ENCODE measurements at places on chromosomes 1 and 21. TPM values are rescaled to one million over a fixed set of nuclear protein-coding genes. Genes with fewer than 3 reads are reported as not detected.

The CALML6 gene
- not detected for polyA plus RNA-seq

The KRTAP13-2 gene
- not detected for polyA plus RNA-seq

The DPT gene
- polyA plus RNA-seq = not detected

The S100A11 gene
- polyA plus RNA-seq = 54.6 TPM

The MRAP gene
- polyA plus RNA-seq = not detected

GRCh38 chr1:115031595-115031994 lies 2.0 kb downstream of the TSHB start:
- H3K36me3 ChIP-seq = no peaks in the 10 kb centered on the region
- no peak for DNase-seq
- no peak overlapping the region for H3K4me3 ChIP-seq
- H3K27me3 ChIP-seq = peaks cover 16% of the 10 kb centered on the region
- no peaks in the 10 kb centered on the region for H3K4me1 ChIP-seq
- H3K27ac ChIP-seq = no peak overlapping the region

GRCh38 chr1:35285771-35286606 lies 17.5 kb downstream of the ZMYM4 start:
- DNase-seq = no peak
- no peak overlapping the region for H3K4me3 ChIP-seq
- H3K27ac ChIP-seq = peak overlapping the region; percentile 18
- H3K4me1 ChIP-seq = peaks cover 18% of the 10 kb centered on the region
- no peaks in the 10 kb centered on the region for H3K27me3 ChIP-seq
- H3K36me3 ChIP-seq = no peaks in the 10 kb centered on the region

GRCh38 chr1:97507863-97508262 lies 413.0 kb downstream of the DPYD start:
- no peak overlapping the region for H3K4me3 ChIP-seq
- no peak overlapping the region for H3K27ac ChIP-seq
- DNase-seq = no peak

DNA sequence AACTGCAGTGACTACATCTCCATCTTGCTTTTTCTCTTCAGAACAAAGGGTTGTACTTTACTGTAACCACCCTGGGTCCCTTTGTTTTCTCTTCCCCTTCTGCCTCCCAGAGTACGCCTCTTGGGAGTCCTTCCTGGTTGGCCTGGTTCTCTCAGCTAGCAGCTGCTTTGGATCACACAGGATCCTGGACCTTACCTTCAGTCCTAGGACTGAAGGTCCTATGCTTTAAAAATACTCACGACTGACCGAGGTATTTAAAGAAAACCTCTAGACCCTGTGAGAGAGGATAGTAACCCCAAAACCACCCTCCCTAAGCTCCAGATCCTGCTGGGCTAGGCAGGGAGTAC lies 4.8 kb downstream of the TRIM45 start:
- no peak overlapping the region for H3K27ac ChIP-seq
- H3K36me3 ChIP-seq = no peaks in the 10 kb centered on the region
- no peak overlapping the region for H3K4me3 ChIP-seq
- H3K4me1 ChIP-seq = peaks cover 7% of the 10 kb centered on the region
- H3K27me3 ChIP-seq = no peaks in the 10 kb centered on the region
- no peak for DNase-seq

DNA sequence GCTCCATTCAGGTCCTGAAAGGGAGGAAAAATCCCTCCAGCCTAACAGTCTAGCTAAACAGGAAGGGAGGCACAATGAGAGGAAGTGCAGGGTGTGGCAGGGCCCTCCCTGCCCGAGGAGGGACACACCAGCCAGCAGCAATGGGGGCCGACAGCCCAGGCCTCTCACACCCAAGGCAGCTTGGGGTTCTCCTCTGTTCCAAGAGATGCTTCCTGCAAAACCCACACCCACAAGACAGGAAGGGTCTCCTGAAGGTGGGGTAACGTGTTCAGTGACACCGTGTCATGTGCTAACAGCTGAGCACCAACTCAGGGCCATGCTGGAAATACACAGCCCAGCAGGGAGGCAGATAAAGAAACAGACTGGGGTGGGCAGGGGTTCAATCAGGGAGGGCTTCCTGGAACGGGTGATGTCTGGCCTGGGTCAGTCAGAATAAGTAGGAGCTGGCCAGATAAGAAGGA lies 10.2 kb downstream of the ECE1 start:
- no peak for DNase-seq

DNA sequence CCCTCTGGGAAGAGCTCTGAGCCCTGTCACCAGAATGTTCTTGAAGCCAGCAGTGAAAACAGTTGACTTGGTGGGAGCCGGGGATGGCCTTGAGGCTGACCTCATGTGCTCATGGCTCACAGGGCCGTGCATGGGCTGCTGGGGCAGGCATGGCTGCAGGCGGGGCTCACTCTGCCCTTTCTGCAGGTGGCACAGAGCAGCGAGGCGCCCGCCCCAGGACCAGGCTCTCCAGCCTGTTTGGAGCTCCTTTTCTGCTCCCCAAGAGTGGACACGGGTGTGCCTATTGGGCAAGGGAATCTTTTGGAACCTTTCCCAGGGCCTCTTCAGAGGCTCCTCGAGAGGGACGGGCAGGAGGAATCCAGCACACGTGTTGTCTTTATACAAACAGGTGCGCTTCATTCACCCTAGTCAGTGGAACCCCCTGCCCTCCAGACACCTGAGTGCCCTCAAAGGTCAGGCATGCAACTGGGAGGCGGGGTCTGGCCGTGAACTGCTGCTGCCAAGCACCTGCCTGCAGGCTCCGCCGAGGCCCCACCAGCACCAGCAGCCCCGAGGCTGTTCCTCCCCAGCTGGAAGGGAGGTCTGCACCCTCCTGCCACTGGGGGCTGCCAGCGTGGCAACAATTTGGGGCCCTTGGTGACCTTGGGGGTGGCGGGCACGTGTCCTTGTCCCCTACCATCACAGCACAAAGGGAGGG lies 2.6 kb upstream of the TTC34 start:
- no peaks in the 10 kb centered on the region for H3K36me3 ChIP-seq
- no peak for DNase-seq
- no peak overlapping the region for H3K27ac ChIP-seq
- no peak overlapping the region for H3K4me3 ChIP-seq
- H3K27me3 ChIP-seq = no peaks in the 10 kb centered on the region

GRCh38 chr1:235015291-235015985 lies 113.2 kb downstream of the TOMM20 start:
- no peaks in the 10 kb centered on the region for H3K27me3 ChIP-seq
- peak; percentile 31 for DNase-seq
- peak overlapping the region; percentile 81 for H3K27ac ChIP-seq
- H3K4me1 ChIP-seq = peaks cover 50% of the 10 kb centered on the region
- H3K36me3 ChIP-seq = no peaks in the 10 kb centered on the region

DNA sequence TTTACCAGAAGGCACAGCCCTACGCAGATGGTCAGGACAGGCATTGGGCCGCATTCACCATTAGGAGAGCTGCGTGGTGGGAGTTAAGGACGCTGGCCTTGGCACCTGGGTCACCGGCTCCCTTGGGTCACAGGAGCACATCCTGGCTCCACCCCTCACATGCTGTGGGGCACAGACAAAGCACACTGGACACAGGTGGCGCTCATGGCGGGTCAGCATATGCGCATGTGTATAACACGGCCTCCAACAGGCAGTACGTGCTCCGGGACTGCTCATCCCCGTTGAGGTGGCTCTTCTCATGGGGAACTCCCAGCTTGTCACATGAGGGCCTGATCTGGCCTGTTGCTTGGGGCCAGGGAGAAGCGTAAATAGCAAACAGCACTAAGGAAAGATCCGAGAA lies 25.0 kb downstream of the PGBD5 start:
- H3K4me3 ChIP-seq = no peak overlapping the region
- no peak overlapping the region for H3K27ac ChIP-seq
- no peaks in the 10 kb centered on the region for H3K4me1 ChIP-seq
- no peaks in the 10 kb centered on the region for H3K36me3 ChIP-seq
- no peak for DNase-seq

DNA sequence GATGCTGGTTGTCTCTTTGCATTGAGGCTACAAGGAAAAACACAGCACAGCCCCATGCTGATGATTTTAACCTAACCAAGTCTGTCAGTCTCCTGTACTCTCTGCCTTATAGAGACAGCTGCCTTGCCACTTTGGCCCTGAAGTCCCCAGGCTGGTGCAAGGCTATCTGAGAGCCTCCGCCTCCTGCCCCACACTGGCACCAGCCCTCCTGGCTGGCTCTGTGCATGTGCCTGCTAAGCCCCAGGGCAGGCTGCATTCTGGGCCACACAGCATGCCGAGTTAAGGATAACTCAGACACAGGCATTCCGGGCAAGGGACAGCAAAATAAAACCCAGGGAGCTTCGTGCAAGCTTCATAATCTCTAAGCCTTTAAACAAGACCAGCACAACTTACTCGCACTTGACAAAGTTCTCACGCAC lies 910 bp downstream of the RUNX1 start:
- H3K27ac ChIP-seq = peak overlapping the region; percentile 99
- H3K36me3 ChIP-seq = no peaks in the 10 kb centered on the region
- H3K4me3 ChIP-seq = peak overlapping the region; percentile 93
- DNase-seq = no peak
- no peaks in the 10 kb centered on the region for H3K27me3 ChIP-seq
- H3K4me1 ChIP-seq = peaks cover 72% of the 10 kb centered on the region

DNA sequence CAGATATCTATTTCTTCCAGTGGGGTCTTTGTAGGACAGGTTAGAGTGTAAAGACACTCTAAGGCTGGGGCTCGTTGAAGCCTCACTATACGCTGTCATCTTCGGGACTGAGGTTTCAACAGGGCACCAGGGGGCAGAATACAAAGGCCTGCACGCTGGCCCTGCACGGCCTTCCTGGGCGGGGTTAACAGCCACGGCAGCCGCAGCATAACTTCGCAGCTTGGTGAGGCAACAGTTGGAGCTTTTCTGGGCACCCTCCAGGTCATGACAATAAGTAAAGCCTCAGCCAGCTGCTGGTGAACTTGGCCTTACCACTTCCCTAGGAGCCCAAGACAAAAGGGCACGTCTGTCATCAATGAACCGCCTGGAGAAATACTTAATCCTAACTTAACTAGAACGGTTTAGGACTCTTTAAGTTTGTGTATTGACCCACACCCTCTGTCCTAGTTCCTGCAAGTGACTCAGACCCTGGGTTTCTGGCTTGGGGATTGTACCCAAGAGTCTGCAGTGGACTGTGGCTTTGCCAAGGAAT lies 2.3 kb upstream of the RUNX1 start:
- H3K27ac ChIP-seq = peak overlapping the region; percentile 99
- DNase-seq = peak; percentile 61
- peak overlapping the region; percentile 97 for H3K4me3 ChIP-seq
- no peaks in the 10 kb centered on the region for H3K36me3 ChIP-seq
- H3K27me3 ChIP-seq = no peaks in the 10 kb centered on the region

- H3K36me3 ChIP-seq = no peaks in the 10 kb centered on the region
- H3K27ac ChIP-seq = peak within 1 kb of the TSS; percentile 97
- H3K4me1 ChIP-seq = peaks cover 52% of the 10 kb centered on the region
- DNase-seq = peak; percentile 66
- H3K4me3 ChIP-seq = peak within 1 kb of the TSS; percentile 97
- H3K27me3 ChIP-seq = no peaks in the 10 kb centered on the region
Observed at GRCh38 chr1:32200226-32201010, at the start of gene CCDC28B. Gene CCDC28B, plus strand, starts transcription at chr1:32200595. Its CDS starts 1,341 bp downstream, at chr1:32201936.

- no peaks in the 10 kb centered on the region for H3K4me1 ChIP-seq
- no peaks in the 10 kb centered on the region for H3K36me3 ChIP-seq
- H3K27me3 ChIP-seq = peaks cover 31% of the 10 kb centered on the region
- no peak overlapping the region for H3K4me3 ChIP-seq
Observed at GRCh38 chr1:8154621-8155052, 128.5 kb upstream of the ERRFI1 start.

- peak overlapping the region; percentile 87 for H3K27ac ChIP-seq
- H3K36me3 ChIP-seq = no peaks in the 10 kb centered on the region
- no peaks in the 10 kb centered on the region for H3K4me1 ChIP-seq
- no peak for DNase-seq
- H3K4me3 ChIP-seq = no peak overlapping the region
- H3K27me3 ChIP-seq = peaks cover 14% of the 10 kb centered on the region
Observed at GRCh38 chr1:115469703-115470476, 131.8 kb upstream of the NGF start.

DNA sequence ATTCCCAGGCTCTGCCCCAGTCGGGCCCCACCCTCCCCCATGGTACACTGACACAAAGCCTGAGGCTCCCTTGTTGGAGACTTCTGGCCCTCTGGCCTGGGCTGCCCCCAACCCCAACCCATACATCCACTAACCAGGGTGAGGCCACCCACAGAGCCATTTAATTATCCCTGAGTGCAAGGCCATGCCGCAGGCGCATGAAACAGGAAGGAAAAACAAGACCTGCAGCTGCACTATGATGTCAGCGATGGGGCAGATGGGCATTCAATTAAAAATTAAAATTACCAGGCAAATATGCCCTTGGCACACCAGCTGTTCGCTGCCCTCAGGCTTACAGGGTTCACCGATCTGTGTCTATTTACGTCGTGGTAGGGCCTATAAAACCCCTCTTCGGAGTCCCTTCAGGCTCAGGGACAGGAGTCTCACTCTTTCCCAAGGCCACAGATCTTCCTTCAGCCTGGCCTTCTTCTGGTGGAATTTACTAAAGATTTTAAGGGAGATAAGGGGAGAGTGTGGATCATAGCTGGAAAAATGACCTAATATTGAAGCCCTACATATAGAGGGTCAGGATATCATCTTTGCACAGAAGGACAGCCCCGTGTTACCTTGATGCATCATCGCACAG lies 29.6 kb upstream of the RGS16 start:
- H3K4me1 ChIP-seq = peaks cover 41% of the 10 kb centered on the region
- H3K27ac ChIP-seq = peak overlapping the region; percentile 72
- H3K27me3 ChIP-seq = no peaks in the 10 kb centered on the region
- H3K4me3 ChIP-seq = peak overlapping the region; percentile 88
- peak; percentile 64 for DNase-seq
- no peaks in the 10 kb centered on the region for H3K36me3 ChIP-seq

Measured in naive B cell (primary cell).